ENCODE measurements at places on chromosomes 2 and 18.

DNA sequence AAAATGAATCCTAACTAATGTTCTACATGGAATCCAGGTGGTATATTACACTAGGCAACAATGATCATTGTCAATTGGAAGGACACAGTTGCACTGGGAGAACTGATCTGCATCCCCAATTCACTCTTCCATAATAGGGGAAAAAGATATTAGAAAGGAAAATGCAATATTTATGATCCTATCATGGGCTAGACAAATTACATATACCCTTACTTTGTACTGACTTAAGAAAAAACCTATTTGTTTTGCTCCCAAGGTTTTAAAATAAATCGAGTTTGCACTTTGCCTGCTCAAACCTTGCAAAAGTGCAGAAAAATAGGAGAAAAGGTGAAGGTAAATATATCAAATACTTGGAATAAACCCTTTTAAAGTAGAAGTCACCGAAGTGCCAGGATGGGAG, 11.0 kb upstream of the PAX3 start:
- no peak for DNase-seq

GRCh38 chr18:62751977-62752376, 36.6 kb downstream of the PHLPP1 start:
- no peak for DNase-seq

GRCh38 chr2:24621779-24622538, 130.9 kb downstream of the NCOA1 start:
- no peak for DNase-seq

- no peak for DNase-seq
Measured at GRCh38 chr18:58095222-58095621, 51.2 kb downstream of the NEDD4L start.

- no peak for DNase-seq
Measured at GRCh38 chr2:169493360-169493759, 14.1 kb downstream of the BBS5 start.

DNA sequence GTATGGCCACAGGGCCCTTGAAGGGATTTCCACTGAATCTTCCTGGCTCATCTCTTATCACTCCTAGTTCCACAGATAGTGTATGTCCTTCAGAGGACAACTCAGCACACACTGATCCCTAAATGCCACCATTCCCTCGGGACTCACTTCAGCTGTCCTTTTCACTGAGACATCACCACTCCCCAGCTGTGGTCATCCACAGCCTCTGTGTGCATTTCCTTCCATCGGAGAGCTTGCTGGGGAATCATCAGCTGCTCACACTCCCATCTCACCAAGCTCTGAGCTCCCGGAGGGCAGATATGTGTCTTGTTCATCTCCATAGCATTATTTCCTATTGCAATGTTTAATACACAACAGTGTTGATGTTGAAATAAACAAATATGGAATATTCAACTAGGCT, 759.5 kb downstream of the RNF144A start:
- DNase-seq, result no peak

- no peak for DNase-seq
Measured at GRCh38 chr2:44566059-44566458, 204.3 kb downstream of the CAMKMT start.

DNA sequence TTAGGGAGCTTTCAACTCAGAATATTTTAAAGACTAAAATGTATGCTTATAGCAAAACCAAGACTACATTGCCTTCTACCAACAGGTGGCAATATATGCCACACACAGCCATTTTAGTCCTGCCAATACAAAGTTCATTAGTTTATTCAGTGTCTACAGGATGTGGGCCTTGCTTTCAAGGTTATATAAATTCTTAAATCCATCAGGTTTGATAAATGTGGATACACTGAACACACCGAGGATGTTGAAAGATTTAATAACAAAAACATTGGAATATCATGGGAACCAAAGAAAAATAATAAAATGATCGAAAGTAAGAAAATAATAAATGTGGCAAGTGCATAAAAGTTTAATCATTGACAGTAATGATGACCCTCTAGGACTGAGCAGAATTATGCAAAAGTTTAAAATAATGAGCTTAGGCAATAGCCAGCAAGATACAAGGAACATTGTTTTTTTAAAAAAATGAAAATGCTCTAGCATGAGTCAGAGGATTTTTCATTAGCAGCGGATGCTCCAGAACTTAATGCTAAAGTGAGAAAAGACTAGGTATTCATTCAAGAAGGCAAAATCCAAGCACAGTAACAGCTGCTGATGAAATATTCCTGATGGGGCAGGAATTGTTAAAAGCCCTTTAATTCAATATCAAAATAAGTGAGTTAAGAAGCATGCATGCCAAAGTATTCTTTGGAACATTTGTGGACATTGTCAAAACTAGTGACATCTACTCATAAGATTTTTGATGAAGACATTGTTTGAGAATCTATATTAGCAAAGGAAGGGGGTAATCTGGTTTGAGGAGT, 14.2 kb downstream of the SCN9A start:
- DNase-seq, result no peak

GRCh38 chr18:13175266-13175665, 43.3 kb upstream of the LDLRAD4 start:
- DNase-seq, result no peak

GRCh38 chr2:37501113-37501512, 156.7 kb downstream of the QPCT start:
- no peak for DNase-seq

DNA sequence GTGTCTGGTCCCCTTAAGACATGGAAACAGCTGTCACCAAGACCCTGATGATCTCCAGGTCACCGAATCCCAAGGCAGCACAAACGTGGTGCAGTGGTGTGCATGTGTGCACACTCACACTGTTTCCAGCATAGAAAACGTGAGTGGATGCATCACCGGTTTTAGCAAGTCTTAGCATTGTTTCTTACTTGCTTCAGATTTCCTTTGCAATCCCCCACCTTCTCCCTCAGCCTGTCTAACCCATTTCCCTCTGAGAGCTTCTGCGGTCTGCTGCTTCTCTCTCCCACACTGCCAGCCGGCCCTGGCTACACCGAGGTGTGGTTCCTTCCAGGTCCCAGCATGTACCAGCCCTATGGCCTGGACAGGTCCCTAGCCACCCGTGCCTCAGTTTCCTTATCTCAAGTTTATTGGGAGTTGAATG, 343.4 kb upstream of the HS6ST1 start:
- no peak for DNase-seq

Data from C1 segment of cervical spinal cord (tissue), 14 donors.